ENCODE measurements at places on chromosomes 11 and 22.

GRCh38 chr11:72627594-72628281 is 46.5 kb downstream of the PDE2A start:
- DNase-seq = no peak
- no peak overlapping the region for H3K27ac ChIP-seq
- peaks cover 17% of the 10 kb centered on the region for H3K4me1 ChIP-seq

DNA sequence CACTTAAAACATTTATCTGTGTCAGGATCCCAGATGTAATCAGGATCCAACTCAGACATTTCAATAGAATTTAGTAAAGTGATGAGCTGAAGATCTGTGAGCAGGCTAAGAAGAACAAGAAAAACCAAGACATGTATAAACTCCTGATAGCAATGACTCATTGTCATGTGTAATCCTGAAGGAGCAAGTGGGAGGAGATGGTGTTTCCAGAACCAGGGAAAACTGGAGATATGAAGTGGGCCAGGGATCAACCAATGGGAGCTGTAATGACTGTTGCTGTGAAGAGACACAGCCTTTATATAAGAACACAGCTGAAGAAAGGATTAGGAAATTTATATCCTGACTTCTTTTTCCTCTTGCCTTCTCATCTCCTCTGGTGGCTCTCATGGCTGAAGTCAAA is 682.5 kb upstream of the ARHGAP42 start:
- no peaks in the 10 kb centered on the region for H3K36me3 ChIP-seq
- H3K27ac ChIP-seq = no peak overlapping the region
- H3K4me1 ChIP-seq = no peaks in the 10 kb centered on the region
- no peak for DNase-seq
- no peaks in the 10 kb centered on the region for H3K27me3 ChIP-seq
- H3K4me3 ChIP-seq = no peak overlapping the region

- H3K36me3 ChIP-seq = no peaks in the 10 kb centered on the region
- no peaks in the 10 kb centered on the region for H3K4me1 ChIP-seq
- peaks cover 22% of the 10 kb centered on the region for H3K27me3 ChIP-seq
- H3K4me3 ChIP-seq = no peak overlapping the region
- no peak overlapping the region for H3K27ac ChIP-seq
- DNase-seq = no peak
Measured at GRCh38 chr11:128841461-128842072, 25.5 kb downstream of the KCNJ1 start.

DNA sequence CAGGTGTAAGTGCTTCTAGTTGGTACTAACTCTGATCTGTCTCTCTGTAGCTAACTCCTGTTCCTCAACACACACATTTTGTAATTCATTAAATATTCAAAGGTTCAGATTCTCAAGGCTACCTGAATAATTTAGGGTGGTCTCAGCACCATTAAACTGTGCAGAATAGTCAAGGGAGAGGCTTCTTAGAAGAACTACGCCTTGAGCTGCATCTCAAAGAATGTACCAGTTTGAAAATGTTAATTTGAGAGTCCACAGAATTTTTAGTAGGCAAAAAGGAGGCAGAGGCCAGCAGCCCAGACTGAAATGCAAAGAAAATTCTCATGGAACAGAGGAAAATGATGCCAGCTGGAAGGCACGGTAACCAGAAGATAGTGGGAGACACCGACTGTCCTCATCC is 72.2 kb downstream of the GAB2 start:
- H3K4me1 ChIP-seq = peaks cover 68% of the 10 kb centered on the region
- no peak overlapping the region for H3K4me3 ChIP-seq
- no peaks in the 10 kb centered on the region for H3K36me3 ChIP-seq
- H3K27me3 ChIP-seq = no peaks in the 10 kb centered on the region

- no peak overlapping the region for H3K27ac ChIP-seq
- no peaks in the 10 kb centered on the region for H3K36me3 ChIP-seq
- no peak for DNase-seq
- no peaks in the 10 kb centered on the region for H3K4me1 ChIP-seq
- no peaks in the 10 kb centered on the region for H3K27me3 ChIP-seq
- H3K4me3 ChIP-seq = no peak overlapping the region
Measured at GRCh38 chr11:134994431-134994830, 582.4 kb upstream of the B3GAT1 start.

GRCh38 chr11:28671274-28671673 is 563.1 kb downstream of the METTL15 start:
- no peaks in the 10 kb centered on the region for H3K27me3 ChIP-seq
- no peak overlapping the region for H3K27ac ChIP-seq
- H3K4me1 ChIP-seq = peaks cover 57% of the 10 kb centered on the region
- DNase-seq = no peak
- no peaks in the 10 kb centered on the region for H3K36me3 ChIP-seq
- H3K4me3 ChIP-seq = no peak overlapping the region

DNA sequence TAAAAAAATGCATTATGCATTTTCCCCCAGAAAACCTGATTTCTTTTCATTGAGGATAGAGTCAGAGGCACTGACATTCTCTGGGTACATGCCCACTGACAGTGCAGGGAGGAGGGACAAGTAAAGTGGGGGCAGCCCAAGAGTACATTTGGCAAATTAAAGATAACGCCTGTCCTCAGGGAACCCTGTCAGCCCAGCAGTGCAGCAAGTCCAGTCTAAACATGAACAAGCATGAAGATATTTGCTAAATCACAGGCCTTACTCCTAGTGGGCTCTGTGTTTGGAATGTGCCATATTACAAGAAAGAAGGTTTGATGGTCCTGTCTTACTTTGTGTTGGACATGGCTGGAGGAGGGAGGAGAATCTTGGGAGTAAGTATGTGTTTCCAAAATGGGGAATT is 37.9 kb downstream of the AMOTL1 start:
- peaks cover 75% of the 10 kb centered on the region for H3K4me1 ChIP-seq
- H3K27me3 ChIP-seq = no peaks in the 10 kb centered on the region
- peaks cover 46% of the 10 kb centered on the region for H3K36me3 ChIP-seq
- peak overlapping the region; percentile 79 for H3K27ac ChIP-seq

- no peak overlapping the region for H3K27ac ChIP-seq
- H3K27me3 ChIP-seq = no peaks in the 10 kb centered on the region
- H3K4me3 ChIP-seq = no peak overlapping the region
- H3K4me1 ChIP-seq = peaks cover 83% of the 10 kb centered on the region
- DNase-seq = no peak
Measured at GRCh38 chr11:128705124-128705920, 11.4 kb downstream of the FLI1 start.

GRCh38 chr11:124898711-124899110 is 1.0 kb upstream of the ROBO4 start:
- DNase-seq = no peak
- H3K27ac ChIP-seq = peak overlapping the region; percentile 98
- peaks cover 79% of the 10 kb centered on the region for H3K4me1 ChIP-seq
- peak overlapping the region; percentile 46 for H3K4me3 ChIP-seq
- H3K27me3 ChIP-seq = peaks cover 2% of the 10 kb centered on the region

DNA sequence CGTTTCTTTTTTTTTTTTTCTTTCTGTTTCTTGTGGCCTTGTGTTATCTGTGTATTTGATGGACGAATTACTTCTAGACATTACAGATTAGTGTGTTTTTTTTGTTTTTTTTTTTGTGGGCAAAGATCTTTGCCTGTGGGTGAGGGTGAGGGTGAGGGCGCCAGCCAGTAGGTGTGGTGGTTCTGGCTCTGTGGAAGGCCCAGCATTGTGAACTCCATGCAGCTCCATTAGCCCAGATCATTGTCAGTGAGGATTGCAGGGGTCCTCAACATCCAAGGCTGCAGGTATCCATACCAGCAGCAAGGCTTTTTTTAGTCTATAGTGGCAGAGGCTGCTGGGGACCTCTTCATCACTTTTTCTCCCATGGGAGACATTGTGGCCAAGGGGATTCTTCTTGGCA is 13.7 kb downstream of the BIRC2 start:
- no peak for DNase-seq
- no peak overlapping the region for H3K4me3 ChIP-seq
- peak overlapping the region; percentile 28 for H3K27ac ChIP-seq
- H3K36me3 ChIP-seq = peaks cover 58% of the 10 kb centered on the region
- peaks cover 2% of the 10 kb centered on the region for H3K27me3 ChIP-seq
- H3K4me1 ChIP-seq = peaks cover 48% of the 10 kb centered on the region

- H3K4me3 ChIP-seq = no peak overlapping the region
- no peaks in the 10 kb centered on the region for H3K36me3 ChIP-seq
- H3K27me3 ChIP-seq = no peaks in the 10 kb centered on the region
- H3K27ac ChIP-seq = no peak overlapping the region
Measured at GRCh38 chr22:28402539-28402938, 277.1 kb downstream of the TTC28 start.

GRCh38 chr11:26904132-26904531 is 89.8 kb upstream of the FIBIN start:
- H3K27ac ChIP-seq = no peak overlapping the region
- no peaks in the 10 kb centered on the region for H3K36me3 ChIP-seq
- no peak overlapping the region for H3K4me3 ChIP-seq
- no peaks in the 10 kb centered on the region for H3K27me3 ChIP-seq
- peaks cover 16% of the 10 kb centered on the region for H3K4me1 ChIP-seq
- DNase-seq = no peak

GRCh38 chr11:795634-796564 is 2.2 kb downstream of the SLC25A22 start:
- H3K4me3 ChIP-seq = peak overlapping the region; percentile 91
- peaks cover 2% of the 10 kb centered on the region for H3K27me3 ChIP-seq
- DNase-seq = peak; percentile 85
- no peaks in the 10 kb centered on the region for H3K36me3 ChIP-seq
- peak overlapping the region; percentile 89 for H3K27ac ChIP-seq
- peaks cover 12% of the 10 kb centered on the region for H3K4me1 ChIP-seq

DNA sequence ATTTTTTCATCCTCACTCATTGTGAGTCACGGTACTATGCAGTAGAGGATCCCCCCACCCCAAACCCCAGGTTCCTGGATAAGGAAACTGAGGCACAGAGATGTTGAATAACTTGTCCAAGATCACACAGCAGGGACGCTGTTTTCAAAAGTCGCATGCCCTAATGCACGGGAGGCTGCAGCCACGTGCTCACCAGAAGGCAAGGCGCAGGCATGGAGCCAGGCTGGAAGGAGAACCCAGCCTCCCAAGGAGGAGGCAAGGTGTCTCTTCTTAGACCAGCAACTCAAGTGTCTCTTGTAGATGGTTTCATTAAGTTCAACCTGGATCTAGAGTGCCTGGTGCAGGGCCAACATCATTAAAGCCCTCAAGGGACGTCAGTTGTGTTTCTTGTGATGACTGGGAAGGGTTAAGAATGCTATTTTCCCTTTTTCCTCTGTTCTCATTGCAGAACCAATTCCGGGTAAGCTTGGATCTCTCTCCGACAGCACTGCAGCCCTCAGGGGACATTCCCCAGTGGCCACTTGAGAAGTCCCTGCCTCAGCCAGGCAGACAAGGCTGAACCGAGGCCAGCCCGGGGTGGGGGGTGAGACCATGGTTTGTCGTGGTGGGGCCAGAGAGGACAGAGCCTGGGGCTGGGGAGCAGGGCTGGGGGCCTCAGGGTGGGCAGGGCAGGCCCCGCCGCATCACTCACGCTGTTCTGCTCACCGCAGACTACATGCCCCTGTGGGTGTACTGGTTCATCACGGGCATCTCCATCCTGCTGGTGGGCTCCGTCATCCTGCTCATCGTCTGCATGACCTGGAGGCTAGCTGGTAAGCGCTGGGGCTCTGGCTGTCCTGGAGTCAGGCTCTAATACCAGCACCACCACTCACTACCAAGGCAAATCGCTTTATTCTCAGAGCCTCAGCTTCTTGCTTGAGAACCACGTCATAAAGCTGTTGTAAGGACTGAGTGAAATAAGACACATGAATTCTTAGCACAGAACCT is 15.7 kb downstream of the TMEM121B start:
- H3K27ac ChIP-seq = no peak overlapping the region
- peaks cover 5% of the 10 kb centered on the region for H3K4me1 ChIP-seq
- H3K36me3 ChIP-seq = peaks cover 15% of the 10 kb centered on the region
- no peak overlapping the region for H3K4me3 ChIP-seq
- H3K27me3 ChIP-seq = no peaks in the 10 kb centered on the region

DNA sequence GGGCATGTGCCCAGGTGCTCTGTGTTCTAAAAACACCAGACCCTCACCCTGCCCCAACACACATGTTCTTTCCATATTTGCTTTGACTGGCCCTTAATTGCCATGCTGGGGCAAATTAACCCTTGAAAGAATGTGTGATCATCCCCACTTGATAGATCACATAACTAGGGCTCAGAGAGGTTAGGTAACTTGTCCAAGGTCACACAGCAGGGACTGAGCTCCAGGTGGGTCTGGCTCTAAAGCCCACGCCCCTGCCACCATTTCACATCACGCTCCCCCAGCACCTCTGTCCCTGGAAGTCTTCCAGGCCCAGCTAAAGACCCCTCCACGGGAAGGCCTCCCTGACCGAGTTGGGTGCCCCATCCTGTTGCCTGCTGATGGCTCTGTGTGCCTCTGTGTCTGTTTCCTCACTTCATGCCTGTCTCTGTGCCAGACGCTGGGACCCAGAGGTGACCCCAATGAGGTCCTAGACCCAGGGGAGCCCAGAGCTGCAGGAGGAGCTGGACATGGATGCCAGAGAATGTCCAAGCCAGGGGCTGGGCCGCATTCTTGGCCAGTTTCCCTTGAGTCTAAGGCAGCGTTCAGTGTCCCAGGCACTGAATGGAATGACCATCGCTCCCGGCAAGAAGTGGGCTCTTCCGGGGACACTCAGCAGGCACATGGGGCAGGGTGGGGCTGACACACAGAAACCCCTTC is 79.7 kb downstream of the MYO7A start:
- H3K27ac ChIP-seq = no peak overlapping the region
- H3K36me3 ChIP-seq = no peaks in the 10 kb centered on the region
- no peak for DNase-seq
- no peak overlapping the region for H3K4me3 ChIP-seq
- H3K4me1 ChIP-seq = no peaks in the 10 kb centered on the region

- no peak overlapping the region for H3K27ac ChIP-seq
- H3K4me1 ChIP-seq = peaks cover 4% of the 10 kb centered on the region
- H3K27me3 ChIP-seq = peaks cover 5% of the 10 kb centered on the region
- no peak for DNase-seq
Measured at GRCh38 chr11:976431-977160, 50.9 kb downstream of the AP2A2 start.

- peaks cover 33% of the 10 kb centered on the region for H3K36me3 ChIP-seq
- H3K4me1 ChIP-seq = peaks cover 97% of the 10 kb centered on the region
- H3K27me3 ChIP-seq = peaks cover 1% of the 10 kb centered on the region
- no peak for DNase-seq
- H3K27ac ChIP-seq = peak overlapping the region; percentile 63
Measured at GRCh38 chr22:35782504-35782903, 64.8 kb downstream of the APOL5 start.

DNA sequence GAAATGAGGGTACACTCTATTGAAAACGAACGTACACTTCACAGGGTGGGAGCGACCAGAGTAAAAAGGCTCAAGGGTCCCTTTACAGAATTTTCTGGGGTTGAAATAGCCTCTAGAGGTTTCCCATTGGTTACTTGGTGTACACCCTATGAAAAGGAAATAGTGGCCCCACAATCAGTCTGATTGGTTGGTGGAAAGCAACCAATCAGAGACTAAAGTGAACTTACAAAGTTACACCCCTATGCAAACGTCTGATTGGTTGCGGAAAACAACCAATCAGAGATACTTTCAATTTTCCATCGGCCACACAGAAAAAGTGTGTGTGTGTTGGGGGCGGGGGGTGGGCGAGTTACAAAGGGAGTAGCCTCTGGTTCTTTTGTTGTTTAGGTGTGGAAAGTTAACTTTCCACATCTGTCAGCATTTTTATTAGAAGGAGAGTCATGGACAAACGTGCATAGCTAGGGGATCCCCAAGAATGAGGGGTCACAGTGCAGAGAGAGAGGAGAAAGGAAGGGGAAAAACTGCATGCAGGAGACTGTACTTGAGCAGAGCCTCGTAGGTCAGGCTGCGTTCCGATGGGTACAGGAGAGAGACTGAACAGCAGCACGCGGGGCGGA is 1152.1 kb downstream of the TBC1D22A start:
- no peak for DNase-seq
- H3K36me3 ChIP-seq = peaks cover 1% of the 10 kb centered on the region
- H3K27me3 ChIP-seq = no peaks in the 10 kb centered on the region
- H3K4me3 ChIP-seq = no peak overlapping the region
- no peaks in the 10 kb centered on the region for H3K4me1 ChIP-seq
- H3K27ac ChIP-seq = no peak overlapping the region

GRCh38 chr11:119643212-119643875 is 85.7 kb downstream of the NECTIN1 start:
- H3K27me3 ChIP-seq = peaks cover 53% of the 10 kb centered on the region
- no peaks in the 10 kb centered on the region for H3K36me3 ChIP-seq
- peaks cover 8% of the 10 kb centered on the region for H3K4me1 ChIP-seq
- H3K4me3 ChIP-seq = no peak overlapping the region

All from HFFc6 (cell line).